ENCODE measurements at places on chromosomes 12 and 14.
A peak's percentile ranks its signal among the peaks of the same experiment; 100 is the strongest.

DNA sequence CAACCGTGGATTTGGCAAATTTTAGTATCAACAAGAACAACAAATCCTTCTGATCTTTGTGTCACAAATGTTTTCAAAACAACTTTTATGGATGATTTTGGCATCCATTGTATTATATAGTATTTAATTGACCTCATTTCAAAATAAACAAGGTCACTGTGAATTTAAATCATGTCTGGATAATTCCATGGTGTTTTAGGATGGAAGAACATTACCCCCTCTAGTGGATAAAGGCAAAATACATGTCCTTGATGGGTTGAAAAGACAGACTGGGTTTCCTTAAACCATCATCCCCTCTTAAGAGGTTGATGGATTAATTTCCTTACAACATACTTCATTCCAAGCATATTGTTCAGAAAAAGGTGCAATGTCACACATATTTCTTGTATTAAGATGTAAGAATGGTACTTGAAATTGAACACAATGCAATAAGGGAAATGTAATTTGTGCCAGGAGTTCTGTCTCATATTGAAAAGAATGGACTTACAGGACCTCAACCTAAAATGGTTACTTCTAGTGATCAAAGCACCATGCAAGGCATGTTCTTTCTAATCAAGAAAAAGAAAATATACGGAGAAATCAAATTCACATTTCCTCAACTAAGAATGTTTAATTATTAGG, 352.0 kb downstream of the BCAT1 start:
- no peak for DNase-seq

GRCh38 chr12:92055877-92056276, 89.8 kb downstream of the BTG1 start:
- peak; percentile 8 for DNase-seq

DNA sequence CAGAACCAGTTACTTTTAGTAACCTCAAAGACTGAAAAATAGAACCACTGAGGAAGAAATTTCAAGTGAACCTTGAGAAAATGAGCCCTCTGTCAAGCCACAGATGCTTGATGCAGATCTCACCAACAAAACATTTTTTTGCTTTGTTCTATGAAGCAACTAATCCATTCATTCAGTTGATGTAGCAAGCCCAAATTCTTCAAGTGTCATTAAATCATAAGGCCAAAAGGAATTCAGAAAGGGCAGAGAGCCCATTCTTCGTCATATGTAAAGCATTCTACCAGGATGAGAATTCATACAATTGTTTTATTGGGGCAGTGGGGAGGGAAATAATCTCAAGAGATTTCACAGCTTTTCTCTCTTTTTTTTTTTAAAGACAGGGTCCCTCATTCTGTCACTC, 218.0 kb upstream of the RGS6 start:
- DNase-seq = no peak

- no peak for DNase-seq
Observed at GRCh38 chr14:32430326-32430725, 101.2 kb downstream of the AKAP6 start.

GRCh38 chr14:102827716-102828115, 50.5 kb downstream of the TRAF3 start:
- no peak for DNase-seq

- no peak for DNase-seq
Observed at GRCh38 chr12:46049665-46050064, 59.3 kb upstream of the SCAF11 start.

Data from stimulated activated CD8-positive, alpha-beta memory T cell treated with anti-CD3 and anti-CD28 coated beads, Interleukin-7, amount 100 ng/mL, for 1 hour (primary cell).